Fibroblast of lung (primary cell): ENCODE measurements at places on chromosomes 5 and 9.

- no peak for DNase-seq
Observed at GRCh38 chr9:120922404-120923195, 4.0 kb downstream of the TRAF1 start.

- DNase-seq = no peak
Observed at GRCh38 chr5:31655491-31655890, 16.6 kb downstream of the PDZD2 start.

DNA sequence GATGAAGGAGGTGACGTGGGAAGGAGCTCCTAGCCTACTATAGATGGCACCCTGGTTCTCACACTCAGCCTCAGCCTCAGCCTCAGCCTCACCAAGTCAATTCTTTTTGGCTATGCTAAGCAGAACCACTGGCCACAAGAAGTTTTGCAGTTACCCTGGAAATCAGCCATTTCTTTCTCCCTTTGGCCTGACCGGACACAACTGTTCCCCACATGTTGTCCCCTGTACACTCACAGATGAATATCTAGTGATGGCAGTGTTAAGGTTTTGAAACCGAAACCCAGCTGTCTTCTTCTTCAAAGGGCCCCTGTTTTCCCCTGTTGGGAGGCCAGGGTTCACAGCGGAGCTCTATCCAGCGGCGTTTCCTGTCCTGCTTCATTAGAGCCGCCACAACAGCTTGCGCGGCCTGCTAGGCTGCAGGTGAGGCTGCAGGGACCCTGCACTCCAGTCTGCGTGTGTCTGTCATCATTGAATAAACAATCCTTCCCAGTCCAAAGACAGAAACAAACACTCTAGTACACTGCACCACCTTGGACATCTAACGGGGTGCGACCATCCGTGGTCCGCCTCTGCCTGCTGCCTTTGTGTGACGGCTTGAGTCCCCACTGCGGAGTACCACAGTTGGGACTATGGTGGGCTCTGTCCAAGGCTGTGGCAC lies 250.5 kb downstream of the DENND1A start:
- no peak for DNase-seq

DNA sequence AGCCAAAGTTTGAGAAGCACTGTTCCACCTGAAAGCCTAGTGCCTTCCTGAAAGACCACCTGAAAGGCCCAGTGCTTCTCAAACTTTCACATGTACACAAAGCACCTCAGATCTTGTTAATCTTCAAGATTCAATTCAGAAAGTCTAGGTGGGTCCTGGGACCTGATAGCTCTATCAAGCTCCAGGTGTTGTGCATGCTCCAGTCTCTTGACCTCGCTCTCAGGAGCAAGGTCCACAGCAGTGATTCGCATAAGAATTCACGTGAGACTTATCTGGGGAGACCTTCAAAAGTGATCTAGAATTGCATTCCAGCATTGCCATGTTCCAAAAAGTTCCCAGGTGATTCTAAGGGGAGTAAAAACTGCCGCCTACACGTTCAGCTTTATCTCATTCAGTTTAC lies 102.1 kb downstream of the PIK3R1 start:
- no peak for DNase-seq

DNA sequence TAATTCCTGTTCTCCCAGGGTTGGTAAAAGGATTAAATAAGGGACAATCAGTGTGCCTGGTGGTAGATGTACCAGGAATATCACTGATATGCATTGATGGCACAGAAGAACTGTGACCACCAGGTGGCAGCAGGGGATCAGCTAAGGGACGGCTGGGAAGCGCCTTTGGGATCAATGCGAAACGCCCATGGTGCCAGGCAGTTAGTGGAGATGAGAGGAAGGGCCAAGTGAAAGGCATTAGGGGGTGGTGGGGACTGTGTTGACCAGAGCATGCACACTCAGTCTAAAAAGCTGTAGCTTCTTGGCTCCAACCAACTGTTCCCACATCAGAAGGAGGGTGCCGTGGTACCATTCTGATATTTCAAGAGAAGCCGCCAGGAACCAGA lies 55.6 kb downstream of the ARHGEF37 start:
- peak; percentile 78 for DNase-seq

- no peak for DNase-seq
Observed at GRCh38 chr9:13414349-13414748, 134.9 kb upstream of the MPDZ start.

DNA sequence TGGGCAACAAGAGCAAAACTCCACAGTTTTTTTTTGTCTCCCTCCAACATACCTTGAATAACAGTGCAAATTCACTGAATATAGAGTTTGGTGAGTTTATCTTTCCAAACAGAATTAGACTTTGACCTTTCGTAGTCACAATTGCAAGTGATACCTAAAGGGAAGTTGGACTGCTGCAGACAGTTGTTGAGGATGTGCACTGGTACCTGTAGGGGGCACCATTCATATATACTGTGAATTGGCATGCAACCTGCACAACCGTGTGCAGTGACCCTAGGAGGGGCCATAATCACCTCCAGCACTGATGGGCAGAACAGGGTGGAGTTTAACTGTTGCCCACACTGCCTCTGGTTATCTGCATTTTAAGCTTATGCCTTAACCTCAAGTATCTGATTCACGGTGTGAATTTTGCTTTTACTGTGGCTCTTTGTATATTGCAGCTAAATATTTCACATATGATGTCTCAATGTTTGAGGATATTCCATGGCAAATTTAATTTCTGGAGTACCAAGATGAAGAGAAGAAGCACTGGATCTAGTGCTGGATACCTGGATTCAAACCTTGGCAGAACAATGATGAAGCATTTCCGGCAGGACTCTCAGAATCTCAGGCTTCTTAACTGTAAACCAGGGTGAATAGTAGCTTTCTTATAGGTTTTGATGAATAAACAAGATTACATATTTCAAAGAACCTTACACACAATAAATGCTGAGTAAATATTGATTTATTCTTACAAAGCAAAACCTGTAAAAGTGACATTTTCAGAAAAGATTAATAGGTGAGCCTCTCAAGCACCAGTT lies 144.3 kb downstream of the ACTBL2 start:
- no peak for DNase-seq

- peak; percentile 40 for DNase-seq
Observed at GRCh38 chr5:158450751-158451171, 591.8 kb upstream of the CLINT1 start.

DNA sequence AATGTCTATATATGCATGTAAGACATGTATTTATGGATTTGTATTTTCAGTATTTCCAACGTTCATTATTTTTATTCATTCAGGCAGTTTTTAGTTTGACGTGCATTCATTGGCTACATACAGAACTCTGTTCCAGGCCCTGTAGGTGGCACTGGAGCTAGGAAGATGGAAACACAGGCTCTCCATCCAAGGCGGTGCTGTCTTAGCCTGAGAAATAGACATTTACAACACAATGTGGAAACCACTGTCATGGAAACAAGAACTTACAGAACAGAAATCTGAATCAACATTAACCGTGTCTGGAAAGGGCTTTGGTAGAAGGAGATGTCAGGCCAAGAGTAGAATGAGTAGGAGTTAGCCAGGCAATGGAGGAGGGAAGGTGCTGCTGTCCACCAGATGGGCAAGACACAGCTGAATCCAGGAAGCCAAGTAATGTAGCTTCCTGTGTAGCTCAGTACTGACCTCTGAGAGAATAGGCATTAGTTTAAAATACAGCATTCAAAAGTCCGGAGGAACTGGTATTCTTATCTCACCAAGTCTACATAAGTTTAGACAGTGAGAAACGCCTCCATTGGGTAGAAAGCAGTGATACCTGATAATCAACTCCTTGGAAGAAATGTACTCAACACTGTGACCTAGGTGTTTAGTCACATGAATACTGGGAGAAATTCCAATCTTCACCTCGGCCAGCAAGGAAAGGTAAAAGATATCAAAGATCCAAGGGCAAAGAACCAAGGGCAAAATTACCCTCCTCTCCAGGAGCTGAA lies 388.6 kb upstream of the CDH6 start:
- peak; percentile 59 for DNase-seq

DNA sequence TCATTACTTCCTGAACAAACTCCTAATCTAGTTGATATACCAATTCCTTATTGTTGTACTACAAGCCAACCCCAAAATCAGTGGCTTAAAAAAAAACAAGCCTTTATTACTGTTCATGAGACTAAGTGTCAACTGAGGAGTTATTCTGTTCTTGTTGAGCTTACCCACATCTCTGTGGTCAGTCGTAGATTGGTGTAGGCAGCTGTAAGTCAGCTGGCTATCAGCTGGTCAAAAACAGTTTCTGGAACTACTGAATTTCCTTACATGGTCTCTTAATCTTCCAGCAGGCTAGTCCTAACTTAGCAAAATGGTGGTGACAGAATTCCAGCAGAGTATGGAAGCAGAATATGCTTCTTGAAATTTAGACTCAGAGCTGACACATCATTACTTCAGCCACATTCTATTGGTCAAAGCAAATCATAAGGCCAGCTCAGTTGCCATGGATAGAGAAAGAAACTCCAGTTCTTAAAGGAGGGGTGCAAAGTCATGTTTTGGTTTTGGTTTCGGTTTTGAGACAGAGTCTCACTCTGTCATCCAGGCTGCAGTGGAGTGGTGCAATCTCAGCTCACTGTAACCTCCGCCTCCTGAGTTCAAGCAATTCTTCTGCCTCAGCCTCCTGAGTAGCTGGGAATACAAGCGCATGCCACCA lies 386.1 kb upstream of the MPDZ start:
- peak; percentile 16 for DNase-seq

DNA sequence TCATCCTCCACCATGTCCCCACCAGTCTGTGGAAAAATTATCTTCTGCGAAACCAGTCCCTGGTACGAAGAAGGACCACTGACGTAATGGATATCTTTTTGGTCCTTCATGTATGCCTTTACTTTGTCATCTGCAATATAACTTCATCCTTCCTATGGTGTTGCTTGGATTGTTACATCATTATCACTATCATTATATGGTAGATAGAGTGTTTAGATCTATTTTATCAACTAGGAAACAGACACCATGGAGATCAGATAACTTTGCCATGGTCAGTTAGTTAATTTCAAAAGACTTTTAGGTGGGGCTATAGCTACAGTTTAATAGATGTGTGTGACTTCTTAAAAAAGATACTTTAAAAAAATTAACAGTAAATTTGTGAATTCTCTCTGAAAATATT lies 23.8 kb upstream of the CAMLG start:
- no peak for DNase-seq

DNA sequence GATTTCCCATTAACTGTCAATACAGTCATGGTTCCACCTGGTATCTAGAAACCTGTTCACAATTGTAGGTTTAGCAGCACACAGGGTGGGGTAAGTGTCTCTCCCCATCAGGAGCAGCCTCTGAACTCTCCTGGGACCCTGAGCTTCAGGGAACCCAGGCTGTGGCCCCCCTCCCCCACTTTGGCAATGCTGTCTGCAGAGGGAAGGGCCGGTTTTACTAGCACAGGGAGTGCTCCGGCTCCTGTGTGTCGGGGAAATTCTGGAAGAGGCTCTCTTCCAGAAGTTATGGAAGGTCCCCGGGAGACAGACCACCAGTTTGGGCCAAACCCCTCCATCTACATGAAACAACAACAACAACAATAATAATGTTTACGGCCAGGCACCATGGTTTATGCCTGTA lies 9.9 kb downstream of the DAB2IP start:
- no peak for DNase-seq

DNA sequence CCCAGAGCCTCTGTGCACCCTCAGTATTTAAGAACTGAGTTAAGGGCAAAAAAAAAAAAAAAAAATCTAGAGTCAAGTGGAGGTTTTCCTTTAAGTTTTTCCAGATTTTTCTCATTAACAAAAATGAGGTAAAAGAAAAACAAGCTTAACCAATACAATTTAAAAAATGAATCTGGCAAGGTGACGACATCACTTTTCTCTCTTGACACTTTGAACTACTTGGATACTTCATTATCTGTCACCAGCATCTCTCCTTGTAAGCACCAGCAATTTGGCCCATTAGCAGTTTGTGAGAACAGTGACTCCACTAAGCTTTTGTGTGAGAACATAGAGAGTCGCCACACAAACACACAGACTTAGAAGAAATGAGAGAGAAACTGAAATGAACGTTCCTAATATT lies 345.7 kb upstream of the SLC30A5 start:
- DNase-seq = no peak

- DNase-seq = peak; percentile 66
Observed at GRCh38 chr5:172707285-172708182, 63.5 kb downstream of the DUSP1 start.

DNA sequence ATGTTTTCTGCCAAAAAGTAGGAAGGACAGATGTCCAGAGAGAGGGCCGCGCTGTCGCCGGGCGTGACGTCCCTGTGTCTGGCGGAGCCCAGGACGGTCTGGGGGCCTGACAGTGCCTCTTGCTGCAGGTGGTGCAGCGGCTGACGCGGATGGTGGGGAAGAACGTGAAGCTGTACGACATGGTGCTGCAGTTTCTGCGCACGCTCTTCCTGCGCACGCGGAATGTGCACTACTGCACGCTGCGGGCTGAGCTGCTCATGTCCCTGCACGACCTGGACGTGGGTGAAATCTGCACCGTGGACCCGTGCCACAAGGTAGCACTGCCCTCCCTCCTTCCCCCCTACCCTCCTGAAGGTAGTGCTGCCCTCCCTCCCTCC lies 7.8 kb downstream of the NELFB start:
- DNase-seq = no peak

DNA sequence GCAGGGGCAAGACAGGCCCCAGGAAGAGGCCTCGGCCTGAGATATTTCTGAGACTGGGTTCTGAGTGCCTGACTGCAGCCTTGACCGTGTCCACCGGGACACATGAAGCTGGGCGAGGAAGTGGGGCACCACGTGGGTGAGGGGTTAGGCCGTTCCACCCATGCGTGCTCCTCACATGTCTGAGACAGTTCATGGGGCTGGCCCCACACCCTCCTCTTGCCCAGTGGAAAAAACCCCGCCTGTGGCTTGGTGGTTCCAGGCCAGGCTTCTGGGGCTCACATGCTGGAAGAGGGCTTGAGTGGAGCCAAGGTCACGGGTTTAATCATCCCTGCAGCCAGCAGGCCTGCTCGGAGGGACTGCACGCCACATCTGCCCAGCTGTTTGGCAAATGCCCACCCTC lies 11.4 kb downstream of the HMCN2 start:
- no peak for DNase-seq

- DNase-seq = no peak
Observed at GRCh38 chr5:134917070-134917815, 12.3 kb downstream of the PCBD2 start.

- DNase-seq = no peak
Observed at GRCh38 chr9:100355561-100355960, 2.8 kb upstream of the TEX10 start.

- no peak for DNase-seq
Observed at GRCh38 chr5:143893638-143894037, 81.7 kb downstream of the HMHB1 start.

- peak; percentile 81 for DNase-seq
Observed at GRCh38 chr5:168434746-168435321, 51.4 kb upstream of the RARS1 start.

GRCh38 chr5:6732634-6733410 lies 19.6 kb downstream of the TENT4A start:
- peak; percentile 65 for DNase-seq

- no peak for DNase-seq
Observed at GRCh38 chr5:126536874-126537273, 58.1 kb downstream of the ALDH7A1 start.

GRCh38 chr9:113933671-113934070 lies 57.6 kb downstream of the ZNF618 start:
- DNase-seq = no peak

GRCh38 chr5:67339219-67339767 lies 142.7 kb upstream of the CD180 start:
- DNase-seq = no peak

GRCh38 chr9:132381966-132382541 lies 24.6 kb downstream of the TTF1 start:
- DNase-seq = no peak

GRCh38 chr9:2634153-2634552 lies 12.6 kb downstream of the VLDLR start:
- no peak for DNase-seq
